Right ventricle myocardium inferior (tissue), 1 donor: ENCODE measurements at places on chromosomes 2 and 18. TPM values are rescaled to one million over a fixed set of nuclear protein-coding genes. Genes with fewer than 3 reads are reported as not detected.

DNA sequence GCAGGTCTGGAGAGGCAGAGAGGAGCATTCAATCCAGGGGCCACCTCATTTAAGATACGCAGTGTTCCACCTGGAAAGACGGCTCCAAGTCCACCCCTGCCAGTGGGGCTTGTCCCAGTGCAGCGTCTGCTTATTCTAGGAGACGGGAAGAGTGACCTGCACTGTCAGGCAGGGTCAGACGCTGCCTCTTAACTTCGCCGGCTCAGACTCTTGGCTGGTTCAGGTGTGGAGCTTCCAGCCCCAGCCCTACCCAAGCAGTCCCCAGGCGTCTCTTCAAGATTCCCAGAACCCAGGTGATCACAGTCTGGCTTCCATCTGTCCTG lies 208.5 kb downstream of the TFCP2L1 start:
- DNase-seq, result no peak

DNA sequence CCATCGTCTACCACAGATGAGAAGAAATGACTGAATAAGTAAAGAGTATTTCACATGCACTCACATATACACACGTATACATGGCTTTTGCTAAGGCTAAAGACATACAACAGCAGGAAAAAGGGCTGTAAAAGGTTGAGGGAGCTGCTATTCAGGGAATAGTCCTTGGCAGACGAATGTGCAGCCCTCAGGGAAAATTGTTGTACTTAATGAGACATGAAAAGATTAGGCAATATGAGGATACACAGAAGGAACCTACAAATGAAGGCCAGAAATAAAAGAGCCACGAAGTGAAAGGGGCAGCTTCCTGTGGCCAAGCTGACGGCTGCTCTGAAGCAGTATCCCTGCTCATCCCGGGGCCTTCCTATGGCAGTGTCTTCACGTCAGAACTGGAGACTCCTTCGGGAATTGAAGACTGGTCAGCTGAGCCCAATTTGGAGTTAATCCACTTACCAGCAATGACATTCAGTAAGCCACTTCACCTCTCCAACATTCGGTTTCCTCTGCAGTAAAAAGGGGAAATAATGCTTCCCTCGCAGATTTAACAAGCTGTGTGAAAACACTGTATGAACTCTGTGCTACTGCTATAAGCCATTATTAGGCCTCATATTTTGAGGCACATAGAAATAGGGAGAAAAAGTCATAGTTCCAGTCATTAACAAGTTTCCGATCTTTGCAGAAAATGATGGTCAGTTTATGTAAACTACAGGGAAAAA lies 221.8 kb downstream of the STK39 start:
- no peak for DNase-seq

The CCDC85A gene
- total RNA-seq, result 5.3 TPM

DNA sequence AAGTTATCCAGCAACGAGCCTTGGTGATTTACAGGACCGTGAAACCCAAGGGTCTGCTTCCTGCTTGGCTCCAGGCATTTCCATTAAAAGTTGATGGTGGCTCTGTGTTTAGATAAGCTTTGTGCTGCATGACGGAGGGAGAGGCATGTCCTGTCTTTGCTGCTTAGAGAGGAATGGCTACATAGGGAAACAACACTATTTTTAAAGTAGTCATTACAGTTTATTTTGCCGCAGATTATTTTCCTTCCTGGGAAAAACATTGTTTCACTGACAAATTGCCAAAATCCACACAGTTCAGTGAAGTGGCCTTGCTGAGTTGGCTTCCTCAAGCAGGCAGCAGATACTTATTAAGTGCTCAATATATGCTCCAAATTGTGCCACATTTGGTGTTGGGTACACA lies 98.5 kb downstream of the THSD7B start:
- no peak for DNase-seq

DNA sequence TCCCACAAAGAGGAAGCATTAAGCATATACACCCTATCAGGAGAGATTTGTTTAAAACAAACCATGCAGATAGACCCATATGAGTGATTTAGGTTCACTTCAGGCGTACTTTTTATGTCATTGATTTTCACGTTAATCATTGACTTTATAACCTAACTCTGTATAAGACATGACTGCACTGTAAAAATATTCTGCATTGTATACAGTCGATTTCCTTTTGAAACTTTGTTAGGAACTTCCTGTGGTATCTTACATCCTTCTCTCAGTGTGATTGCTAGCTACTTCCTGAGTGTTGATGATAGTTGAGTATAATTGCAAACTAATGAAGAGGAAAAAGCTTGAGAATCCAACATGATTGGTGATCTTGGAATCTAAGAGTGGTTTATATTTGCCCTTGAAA lies 69.4 kb downstream of the XIRP2 start:
- DNase-seq, result no peak

GRCh38 chr2:696463-696862 lies 19.3 kb upstream of the TMEM18 start:
- no peak for DNase-seq

- no peak for DNase-seq
These were observed 18.6 kb downstream of the ERMN start for GRCh38 chr2:157307021-157307420.

DNA sequence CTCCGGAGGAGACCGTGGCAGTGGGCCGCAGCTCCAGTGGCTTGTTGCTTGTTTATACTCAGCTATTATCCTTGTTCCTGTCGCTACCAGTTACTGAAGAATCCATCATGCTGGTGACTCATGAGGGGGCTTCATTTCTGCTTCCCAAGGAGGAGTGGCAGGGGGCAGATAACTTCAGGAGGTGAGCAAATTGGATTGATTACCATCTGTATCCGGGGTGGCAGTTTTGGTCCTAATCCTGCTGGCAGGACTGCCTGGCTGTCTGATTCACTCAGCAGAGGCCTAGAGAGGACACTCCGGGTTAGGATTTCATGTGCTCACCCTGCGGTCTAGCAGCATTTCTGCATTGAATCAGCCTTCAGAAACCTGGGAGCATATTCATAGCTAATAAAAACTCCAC lies 230.0 kb downstream of the ACTR3 start:
- DNase-seq, result no peak

DNA sequence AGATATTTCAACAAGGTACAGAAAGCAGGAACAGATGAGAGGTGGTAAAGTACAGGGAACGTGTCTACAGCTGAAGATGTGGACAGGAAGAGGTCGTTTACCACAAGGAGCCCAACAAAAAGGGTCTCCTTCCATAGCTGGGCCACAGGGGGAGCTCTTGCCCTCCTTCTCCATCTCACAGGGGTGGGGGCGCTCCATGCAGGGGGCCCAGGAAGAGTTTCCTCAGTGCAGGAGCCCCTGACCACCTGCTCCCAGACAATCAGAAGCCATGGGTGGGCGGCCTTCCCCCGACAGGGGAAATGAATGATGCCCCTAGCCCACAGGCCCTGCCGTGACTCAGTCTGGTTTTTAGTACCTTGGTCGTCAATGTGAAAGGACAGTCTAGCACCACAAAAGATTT lies 163.6 kb upstream of the ZNF516 start:
- no peak for DNase-seq

DNA sequence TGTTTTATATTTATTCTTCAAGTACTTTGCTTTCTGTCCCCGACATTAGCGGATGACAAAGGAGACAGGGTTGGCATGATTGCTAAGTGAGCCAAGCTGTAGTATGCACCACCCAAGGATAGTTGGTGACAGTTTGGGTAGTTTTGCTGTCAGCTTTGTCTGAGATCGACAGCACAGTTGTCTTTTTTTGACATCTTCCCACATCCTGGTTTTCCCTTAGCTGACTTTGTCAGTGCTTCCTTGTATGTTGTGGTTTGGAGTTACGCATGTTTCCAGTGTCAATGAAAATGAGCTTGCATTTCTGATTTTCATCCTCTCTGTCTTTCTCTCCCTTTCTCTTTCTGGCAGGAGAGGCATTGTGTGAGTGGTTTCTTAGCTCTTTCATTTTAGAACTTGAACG lies 44.6 kb upstream of the DOCK10 start:
- no peak for DNase-seq

- no peak for DNase-seq
These were observed 4.9 kb upstream of the SNORC start for GRCh38 chr2:232865165-232865564.

The IL1RL1 gene
- 1.7 TPM for total RNA-seq

GRCh38 chr2:112093216-112093615 lies 38.1 kb downstream of the TMEM87B start:
- no peak for DNase-seq
